ENCODE measurements at places on chromosomes 13 and 19.

- no peak for DNase-seq
Observed at GRCh38 chr19:37718304-37718703, 1.3 kb downstream of the ZNF607 start.

- no peak for DNase-seq
Observed at GRCh38 chr19:1648920-1649541, 3.4 kb downstream of the TCF3 start.

DNA sequence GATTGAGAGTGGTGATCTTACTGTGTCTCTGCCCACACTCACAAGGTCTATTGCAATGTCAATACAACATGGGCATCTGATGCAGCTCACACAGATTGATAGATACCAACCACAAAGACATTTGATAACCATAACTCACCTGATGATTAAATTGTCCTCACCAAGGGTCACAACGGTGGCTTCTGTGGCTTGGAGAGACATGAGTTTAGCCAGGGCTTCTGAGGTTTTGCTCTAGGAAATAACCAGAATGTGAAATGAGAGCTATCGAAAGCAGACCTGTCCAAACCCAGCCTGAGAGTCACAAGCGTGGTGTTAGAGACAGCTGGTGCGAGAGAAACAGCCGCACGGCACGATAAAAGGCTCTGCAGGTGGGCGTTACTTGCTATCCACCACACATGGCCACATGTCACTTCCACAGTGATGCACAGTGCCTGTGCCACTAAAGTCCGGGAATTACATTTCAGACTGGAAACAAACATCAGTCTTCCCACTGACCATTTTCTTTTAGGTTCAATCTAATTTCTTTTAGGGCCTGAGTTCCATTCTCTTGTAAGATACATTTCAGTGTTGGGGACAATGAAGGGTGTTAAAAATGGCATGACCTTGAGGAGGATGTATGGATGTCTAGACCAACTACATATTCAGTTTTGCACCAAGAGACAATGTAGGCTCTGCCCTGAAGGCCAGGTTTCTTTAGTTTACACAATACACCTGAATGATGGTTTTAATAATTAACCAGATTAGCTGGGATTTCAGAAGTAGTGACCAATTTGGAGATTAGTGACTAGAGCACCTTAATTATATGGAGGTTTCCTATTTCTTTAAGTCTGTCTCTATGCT lies 53.7 kb downstream of the ATP7B start:
- DNase-seq = no peak

DNA sequence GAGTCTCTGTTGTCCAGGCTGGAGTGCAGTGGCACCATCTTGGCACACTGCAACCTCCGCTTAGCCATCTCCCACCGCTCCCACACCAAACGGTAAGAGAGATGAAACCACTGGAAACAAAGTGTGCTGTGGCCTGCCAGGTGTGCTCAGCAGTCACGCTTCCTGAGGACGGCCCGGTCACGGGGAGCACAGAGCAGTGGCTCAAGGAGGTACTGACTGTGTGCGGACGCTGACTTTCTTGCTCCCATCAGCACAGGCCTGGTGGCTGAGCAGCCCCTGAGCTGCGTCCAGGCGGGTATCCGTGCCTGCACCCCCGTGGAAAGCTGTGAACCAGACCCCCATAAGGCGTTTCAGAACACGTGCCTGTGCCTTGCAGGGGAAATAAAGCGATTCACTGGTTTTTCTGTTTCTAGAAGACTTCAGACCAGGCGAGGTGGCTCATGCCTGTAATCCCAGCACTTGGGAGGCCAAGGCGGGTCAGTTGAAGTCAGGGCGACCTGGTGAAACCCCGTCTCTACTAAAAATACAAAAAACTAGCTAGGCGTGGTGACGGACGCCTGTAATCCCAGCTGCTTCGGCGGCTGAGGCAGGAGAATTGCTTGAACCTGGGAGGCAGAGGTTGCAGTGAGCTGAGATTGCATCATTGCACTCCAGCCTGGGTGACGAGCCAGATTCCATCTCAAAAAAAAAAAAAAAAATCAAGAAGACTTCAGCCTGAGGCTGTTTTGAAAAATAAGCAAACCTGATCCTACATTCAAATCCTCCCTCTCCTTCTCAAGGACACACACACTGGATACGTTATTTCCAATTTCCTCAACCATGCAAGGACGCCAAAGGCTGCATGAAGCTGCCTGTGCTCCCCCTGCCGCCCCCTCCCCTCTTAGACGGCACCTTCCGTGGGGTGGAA lies 25.5 kb downstream of the ADPRHL1 start:
- DNase-seq = no peak

GRCh38 chr19:8831373-8831772 lies 731 bp downstream of the ZNF558 start:
- DNase-seq = no peak
